CD4-positive, alpha-beta T cell treated with Interleukin-21 for 1 hour (primary cell): ENCODE measurements at places on chromosomes 4 and X.

- no peak for DNase-seq
These were observed 231.4 kb downstream of the PPP3CA start for GRCh38 chr4:101115887-101116286.

- peak; percentile 7 for DNase-seq
These were observed 755 bp downstream of the ANKRD17 start for GRCh38 chr4:73257651-73258435.

DNA sequence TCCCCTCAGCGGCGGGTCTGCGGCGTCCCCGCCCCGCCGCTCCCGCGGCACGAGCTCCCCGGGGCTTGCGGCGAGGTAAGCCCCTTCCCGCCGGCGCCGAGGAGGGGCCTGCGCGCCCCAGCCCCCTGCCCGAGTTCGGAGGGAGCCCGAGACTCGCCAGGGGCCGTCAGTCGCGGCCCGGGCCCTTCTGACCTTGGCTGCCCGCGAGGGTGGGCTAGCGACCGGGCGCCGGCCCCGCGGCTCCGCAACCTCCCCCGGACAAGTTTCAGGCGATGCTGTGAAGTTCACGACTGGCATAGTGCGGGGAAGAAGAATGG, 554 bp downstream of the CDKL5 start:
- DNase-seq = no peak

GRCh38 chrX:74230094-74230493, 73.9 kb upstream of the ZCCHC13 start:
- DNase-seq = no peak

GRCh38 chr4:32251926-32252325, 1531.8 kb downstream of the PCDH7 start:
- no peak for DNase-seq

- DNase-seq = peak; percentile 91
These were observed 42.1 kb downstream of the RHOH start for GRCh38 chr4:40238700-40239548.

DNA sequence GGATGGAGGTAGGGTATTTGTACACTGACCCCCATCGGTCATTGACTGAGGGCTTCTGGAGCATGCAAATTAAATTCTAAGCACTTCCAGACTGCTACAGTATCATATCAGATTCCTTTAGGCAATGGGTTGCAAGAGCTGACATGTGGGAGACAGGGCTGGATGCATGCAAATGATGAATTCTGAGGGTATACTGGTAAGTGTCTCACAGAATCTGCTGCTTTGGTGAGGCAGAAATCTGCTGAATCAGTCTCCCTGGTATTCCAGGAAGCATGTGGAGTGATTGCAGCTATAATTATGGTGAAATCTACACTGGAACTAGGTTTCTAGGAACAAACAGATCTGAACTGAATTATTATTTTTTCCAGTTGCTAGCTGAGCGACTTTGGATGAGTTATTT, 684.9 kb upstream of the MAGEB2 start:
- DNase-seq = no peak

DNA sequence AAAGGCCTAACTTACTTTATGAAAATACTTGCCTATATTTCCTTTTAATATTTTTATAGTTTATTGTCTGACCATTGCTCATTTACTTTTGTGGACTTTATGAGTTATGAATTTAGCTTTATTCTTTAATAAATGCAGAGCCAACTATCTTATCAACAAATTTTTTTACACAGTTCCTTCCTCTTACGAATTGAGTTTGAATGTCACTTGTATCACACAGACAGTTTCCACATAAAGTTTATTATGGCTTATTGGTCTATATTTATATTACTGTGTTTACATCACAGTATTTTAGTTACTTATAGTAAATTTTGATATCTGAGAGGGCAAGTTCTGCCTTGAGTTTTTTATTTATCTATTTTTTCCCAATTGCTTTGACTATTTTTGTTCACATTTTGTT, 450.6 kb downstream of the C4orf33 start:
- DNase-seq = no peak

DNA sequence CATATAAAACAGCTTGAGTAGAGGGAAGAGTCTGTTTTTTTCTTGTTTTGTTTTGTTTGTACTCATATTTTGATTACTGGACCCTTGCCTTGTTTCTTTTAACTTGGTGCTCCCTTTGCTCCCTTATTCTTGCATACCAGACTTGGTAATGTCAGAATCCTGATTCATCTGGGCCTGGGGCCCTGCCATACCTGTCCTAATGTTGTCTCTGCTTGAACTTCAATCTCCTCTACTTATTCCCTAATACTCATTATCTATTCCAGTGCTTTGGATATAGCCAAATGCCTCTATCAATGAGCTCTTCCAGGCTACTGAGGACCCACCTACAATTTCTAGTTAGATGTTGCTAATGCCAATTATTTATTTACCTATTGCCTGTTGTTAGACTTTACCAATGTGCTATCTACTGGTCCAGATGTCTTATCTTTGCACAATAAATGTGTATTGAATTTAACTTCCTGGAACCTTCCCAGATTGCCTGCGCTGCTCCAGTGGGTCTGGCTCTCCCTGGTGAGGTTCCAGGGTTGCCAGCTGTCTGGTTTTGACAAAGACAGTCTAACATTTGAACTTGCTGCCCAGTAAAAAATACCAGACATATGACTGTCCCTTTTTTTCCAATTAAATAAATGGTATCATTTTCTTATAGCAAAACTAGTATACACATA, 64.4 kb upstream of the ACSL4 start:
- DNase-seq = no peak

DNA sequence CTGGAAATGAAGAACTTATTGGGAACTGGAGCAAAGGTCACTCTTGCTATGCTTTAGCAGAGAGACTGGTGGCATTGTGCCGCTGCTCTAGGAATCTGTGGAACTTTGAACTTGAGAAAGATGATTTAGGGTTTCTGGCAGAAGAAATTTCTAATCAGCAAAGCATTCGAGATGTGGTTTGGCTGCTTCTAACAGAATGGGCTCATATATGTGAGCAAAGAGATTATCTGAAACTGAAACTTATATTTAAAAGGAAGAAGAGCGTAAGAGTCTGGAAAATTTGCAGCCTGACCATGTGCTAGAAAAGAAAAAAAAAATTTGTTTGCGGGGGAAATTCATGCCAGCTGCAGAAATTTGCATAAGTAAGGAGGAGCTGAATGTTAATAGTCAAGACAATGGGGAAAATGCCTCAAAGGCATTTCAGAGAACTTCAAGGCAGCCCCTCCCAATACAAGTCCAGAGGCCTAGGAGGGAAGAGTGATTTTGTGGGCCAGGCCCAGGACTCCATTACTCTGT, 35.9 kb upstream of the PAPSS1 start:
- DNase-seq = no peak

GRCh38 chr4:183485411-183486160, 19.3 kb upstream of the ING2 start:
- no peak for DNase-seq

GRCh38 chr4:29908276-29908675, 811.9 kb upstream of the PCDH7 start:
- no peak for DNase-seq

GRCh38 chrX:120452131-120452530, 17.0 kb downstream of the LAMP2 start:
- DNase-seq = peak; percentile 13

DNA sequence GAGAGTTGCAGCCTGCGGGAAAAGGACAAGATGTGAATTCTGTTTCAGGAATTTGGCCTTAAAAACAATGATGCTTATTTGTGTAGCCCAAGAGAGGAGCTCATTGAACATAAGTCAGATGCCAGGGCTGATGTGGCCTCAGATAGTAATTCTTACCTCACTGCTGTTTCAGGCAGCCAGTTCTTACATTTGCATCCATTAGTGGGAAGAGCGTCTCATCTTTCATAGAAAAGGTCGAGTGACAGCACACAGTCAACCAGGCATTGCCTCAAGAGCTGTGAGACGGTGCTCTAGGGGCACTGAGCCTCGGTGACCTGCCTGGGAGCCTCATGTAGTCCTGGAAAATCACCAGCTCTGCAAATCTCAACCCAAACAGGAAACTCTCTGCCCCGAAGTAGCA, 174.9 kb upstream of the FRG1 start:
- DNase-seq = no peak

DNA sequence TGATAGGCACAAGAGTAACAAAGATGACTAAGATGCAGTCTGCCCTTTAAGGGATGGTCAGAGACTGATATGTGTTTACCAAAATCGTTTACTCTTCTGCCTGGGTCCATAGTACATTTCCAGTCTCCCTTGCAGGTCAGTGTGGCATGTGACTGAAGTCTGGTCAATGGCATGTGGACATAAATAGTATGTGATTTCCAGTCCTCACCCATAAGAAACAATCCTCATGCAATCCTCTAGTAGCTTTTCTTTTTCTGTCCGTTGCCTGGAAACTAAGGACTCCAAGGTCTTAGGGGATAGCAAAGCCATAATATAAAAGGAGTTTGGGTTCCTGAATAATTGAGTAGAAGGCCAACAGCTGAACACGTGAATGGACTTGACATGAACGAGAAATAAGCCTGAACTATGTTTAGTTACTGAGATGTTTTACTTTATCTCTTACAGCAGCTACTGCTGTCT, 1.1 kb downstream of the SLC9B2 start:
- DNase-seq = no peak

- no peak for DNase-seq
These were observed 2.3 kb upstream of the HTATSF1 start for GRCh38 chrX:136495043-136495442.

DNA sequence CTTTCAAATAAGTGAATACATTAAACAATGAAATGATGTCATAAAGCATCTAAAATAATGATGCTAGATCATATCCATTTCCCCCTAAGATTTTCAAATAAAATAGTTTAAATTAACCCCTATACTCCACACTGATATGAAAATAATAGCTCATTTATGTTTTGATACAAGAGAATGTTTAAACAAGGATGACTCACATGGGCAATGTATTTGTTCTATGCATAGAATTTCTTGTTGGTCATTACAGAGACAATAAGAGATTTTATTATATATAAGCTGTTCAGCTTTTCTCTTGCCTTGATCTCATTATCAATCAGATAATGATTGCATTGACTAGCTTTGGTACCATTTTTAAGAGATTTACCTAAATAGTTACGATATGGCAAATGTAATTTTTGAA, 411.7 kb downstream of the ARHGAP24 start:
- no peak for DNase-seq

DNA sequence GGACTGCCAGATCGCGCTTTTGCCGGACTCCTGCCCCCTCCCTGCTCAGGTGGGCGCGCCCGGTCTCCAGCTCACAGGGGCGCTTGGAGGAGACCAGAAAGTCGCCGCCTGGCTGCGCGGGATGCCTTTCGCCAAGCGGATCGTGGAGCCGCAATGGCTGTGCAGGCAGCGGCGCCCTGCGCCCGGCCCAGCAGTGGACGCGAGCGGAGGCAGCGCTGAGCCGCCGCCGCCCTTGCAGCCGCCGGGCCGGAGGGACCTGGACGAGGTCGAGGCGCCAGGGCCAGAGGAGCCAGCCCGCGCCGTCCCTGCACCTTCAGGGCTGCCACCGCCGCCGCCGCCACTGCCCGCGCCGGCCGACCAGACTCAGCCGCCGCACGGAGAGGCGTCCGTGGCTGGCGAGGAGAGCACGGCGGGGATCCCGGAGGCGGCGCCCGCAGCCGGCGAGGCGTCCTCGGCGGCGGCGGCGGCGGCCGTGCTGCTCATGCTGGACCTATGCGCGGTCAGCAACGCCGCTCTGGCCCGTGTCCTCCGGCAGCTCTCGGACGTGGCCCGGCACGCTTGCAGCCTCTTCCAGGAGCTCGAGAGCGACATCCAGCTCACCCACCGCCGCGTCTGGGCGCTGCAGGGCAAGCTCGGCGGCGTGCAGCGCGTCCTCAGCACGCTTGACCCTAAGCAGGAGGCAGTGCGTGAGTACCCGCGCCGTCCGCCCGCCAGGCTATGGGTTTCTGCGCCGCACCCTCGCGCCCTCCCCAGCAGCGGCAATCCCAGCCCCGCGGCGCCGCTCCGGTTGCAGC, 834 bp downstream of the NHS start:
- no peak for DNase-seq

- DNase-seq = peak; percentile 1
These were observed 148.9 kb downstream of the OPHN1 start for GRCh38 chrX:68284281-68284904.

- no peak for DNase-seq
These were observed 2.1 kb downstream of the NUP62CL start for GRCh38 chrX:107204068-107204605.

GRCh38 chrX:47198026-47198686, 4.5 kb downstream of the UBA1 start:
- no peak for DNase-seq

DNA sequence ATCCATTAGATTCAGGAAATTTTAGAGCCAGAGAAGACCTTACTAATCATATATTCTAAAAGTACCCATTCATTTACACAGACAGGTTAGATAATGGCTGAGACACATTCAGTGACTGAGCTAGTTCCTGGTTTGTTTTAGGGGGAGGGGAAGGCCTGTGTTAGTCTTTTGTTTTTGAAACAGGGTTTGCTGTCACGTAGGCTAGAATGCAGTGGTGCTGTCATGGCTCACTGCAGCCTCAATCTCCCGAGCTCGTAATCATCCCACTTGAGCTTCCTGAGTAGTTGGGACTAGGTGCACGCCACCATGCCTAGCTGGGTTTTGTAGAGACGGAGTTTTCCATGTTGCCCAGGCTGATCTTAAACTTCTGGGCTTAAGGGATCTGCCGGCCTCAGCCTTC, 10.1 kb downstream of the RBPJ start:
- no peak for DNase-seq

DNA sequence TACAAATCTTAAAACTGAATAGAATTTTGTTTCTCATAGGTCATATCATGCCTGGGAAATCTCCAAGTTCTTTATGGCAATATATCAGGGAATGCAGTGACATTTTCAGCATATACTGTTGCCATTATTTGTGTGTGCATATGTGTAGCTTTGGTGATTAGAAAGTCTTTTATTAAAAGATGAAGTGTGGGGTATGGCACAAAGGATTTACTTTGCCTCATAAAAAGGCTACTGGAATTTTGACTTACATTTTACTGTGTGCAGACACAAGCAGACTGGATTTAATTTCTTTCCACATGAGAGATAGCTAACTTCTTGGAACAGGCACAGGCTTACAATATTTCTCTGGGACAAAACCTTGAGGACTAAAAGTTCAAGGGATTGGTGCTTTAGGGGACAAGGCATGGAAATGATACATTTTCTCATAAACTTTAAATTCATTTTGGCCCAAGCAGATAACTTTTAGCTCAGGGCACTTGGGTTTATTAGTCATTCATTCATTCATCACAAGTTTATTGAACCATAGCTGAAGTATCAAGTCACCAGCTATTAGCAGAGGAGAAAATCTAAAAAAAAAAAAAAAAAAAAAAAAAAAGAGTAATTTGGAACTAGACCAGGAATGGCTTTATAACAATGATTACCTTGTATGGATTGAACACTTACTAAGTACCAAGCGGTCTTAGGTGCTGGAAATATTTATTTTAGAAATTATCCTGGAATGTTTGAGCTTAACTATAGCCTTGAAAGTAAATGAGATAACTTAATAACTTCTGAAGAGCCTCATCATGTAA, 191.5 kb downstream of the SLIT2 start:
- no peak for DNase-seq

DNA sequence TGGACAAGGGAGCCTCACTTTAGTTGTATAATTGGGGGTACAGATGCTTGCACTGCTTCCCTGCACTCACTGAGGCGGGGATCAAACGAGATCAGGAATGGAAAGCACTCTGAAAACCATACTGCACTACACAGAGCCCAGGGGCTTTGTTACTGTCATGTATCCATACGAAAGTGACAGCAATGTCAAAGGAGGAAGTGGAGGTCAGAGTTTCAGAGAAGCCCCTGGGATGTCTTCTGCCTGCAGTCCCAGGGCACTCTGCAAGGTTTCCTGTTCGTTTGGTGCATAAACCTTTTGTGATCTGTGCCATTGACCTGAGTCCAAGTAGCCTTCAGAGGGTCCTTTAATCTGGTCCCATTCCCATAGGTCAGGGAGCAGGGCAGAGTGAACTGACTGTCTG, 31.2 kb downstream of the RNF175 start:
- DNase-seq = no peak
